ENCODE measurements at places on chromosomes 16 and 17.
A peak's percentile ranks its signal among the peaks of the same experiment; 100 is the strongest.

DNA sequence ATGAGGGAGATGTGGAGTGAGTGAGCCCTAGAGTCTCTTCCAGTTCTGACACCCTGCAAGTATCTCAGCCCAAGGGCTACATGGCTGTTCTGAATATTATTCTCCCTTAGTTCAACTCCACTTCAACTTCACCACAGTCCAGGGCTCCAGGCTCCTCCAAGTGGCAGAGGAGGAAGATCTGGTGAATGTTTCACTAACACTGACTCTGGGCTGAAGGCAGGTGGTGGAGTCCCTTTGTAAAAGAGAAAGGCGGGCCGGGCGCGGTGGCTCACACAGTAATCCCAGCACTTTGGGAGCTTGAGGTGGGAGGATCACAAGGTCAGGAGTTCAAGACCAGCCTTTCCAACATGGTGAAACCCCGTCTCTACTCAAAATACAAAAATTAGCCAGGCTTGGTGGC lies 13.6 kb downstream of the CCDC92B start:
- no peak for DNase-seq

- no peak for DNase-seq
Measured at GRCh38 chr17:2107506-2107905, 52.6 kb downstream of the HIC1 start.

DNA sequence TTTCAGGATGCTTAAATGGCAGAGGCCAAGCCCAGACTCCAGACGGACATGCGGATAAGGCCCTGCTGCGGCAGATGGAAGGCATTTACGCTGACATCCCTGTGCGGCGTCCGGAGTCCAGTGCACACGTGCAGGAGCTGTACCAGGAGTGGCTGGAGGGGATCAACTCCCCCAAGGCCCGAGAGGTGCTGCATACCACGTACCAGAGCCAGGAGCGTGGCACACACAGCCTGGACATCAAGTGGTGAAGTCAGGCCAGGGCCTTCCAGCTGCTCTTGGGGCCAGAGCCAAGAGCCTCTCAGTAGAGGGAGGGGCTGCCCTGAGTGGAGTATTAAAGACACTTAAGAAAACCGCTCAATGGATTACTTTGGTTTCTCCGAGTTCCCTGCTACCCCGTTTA lies 29.4 kb downstream of the NARF start:
- DNase-seq, result no peak

DNA sequence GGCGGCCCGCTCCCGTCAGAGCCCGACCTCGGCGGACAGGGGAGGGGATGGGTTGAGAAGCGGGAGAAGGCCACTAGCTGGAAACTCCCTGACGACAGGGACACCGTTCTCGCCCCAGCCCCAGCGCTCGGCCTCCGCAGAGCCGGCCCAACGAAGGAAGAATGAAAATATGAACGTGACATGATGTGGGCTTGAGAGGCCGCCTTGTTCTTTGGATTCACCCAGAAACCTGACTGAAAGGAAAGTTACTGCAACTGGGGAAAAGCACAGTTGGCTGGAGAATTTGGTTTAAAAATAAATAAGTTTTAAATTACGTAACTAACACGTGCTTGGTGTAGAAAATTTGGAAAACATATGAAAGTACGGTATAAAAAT lies 21.1 kb downstream of the NPTX1 start:
- no peak for DNase-seq

GRCh38 chr16:75246504-75247205 lies 4.8 kb downstream of the BCAR1 start:
- DNase-seq, result no peak

- no peak for DNase-seq
Measured at GRCh38 chr17:42411361-42411760, 11.7 kb downstream of the CAVIN1 start.

DNA sequence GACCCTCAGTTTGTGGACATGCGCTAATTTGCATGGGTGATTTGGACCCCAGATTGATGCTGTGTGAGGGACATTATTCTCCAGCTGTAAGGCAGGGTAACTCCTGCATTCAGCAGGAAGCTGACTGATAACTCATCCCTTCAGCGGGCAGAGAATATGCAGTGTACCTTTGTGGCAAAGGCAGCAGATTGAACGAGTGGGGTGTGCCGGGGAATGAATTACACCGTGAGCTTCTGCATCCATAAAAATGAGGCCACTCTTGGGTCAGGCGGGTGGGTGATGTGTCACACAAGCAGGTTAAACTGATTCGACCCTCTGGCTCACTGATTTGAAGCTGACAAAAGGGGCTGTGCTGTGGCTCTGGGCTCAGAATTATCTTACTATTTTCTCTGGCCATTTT lies 128.9 kb upstream of the PMFBP1 start:
- peak; percentile 1 for DNase-seq

DNA sequence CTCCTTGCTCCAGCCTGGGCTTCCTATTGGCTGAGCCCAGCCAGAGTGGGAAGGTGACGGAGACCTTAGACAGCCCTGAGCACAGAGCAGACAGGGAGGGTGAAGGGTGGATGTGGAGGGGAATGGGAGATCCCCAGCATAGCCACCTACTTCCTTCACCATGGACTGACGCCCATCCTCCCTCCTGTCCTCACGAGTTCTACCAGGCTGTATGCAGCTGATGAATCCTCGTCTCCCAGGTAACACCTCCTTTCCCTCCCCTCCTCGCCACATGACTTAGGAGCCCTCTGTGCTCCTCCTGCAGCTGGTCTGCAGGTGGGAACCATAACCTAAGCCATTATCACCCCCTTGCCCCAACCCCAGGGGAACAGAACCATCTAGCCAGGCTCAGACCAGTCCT lies 9.0 kb upstream of the CRHR1 start:
- peak; percentile 73 for DNase-seq

GRCh38 chr16:52783616-52784015 lies 236.7 kb upstream of the TOX3 start:
- no peak for DNase-seq

- peak; percentile 87 for DNase-seq
Measured at GRCh38 chr16:52318302-52319009, 228.5 kb downstream of the TOX3 start.

DNA sequence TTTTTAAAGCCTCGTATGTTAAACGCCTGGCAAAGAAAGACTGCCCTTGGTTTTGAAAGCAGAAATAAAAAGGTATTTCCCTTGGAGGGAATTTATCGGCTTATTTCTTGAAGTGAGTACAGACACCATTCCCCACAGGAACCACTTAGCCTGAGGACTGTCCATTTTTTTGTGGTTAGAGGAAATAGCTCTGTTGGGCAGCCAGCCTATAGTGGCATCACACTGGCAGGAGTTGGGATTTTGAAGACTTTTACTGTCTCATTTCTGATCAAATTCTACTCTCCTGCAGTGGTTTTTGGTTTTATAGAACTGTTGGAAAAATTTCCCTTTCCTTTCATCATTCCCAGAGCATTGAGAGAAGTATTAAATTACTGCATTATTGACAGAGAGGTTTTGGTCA lies 34.1 kb upstream of the CDC6 start:
- no peak for DNase-seq

DNA sequence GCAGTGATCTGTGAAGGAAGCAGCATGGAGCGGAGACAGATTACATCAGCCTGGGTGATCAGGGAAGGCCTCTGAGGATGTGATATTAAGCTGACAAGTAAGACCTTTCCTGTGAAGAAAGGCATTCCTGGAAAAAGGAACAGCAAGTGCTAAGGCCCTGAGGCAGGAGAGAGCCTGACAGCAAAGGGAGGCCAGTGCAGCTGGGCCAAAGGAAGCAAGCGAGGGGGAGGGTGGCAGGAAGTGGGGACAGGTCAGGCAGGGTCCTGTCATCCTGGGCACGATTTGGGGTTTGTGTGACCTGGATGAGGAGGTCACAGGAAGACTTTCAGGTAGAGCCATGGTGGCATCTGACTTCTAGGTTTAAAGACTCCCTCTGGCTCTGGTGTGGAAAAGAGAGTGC lies 12.3 kb downstream of the CPNE2 start:
- DNase-seq, result no peak

DNA sequence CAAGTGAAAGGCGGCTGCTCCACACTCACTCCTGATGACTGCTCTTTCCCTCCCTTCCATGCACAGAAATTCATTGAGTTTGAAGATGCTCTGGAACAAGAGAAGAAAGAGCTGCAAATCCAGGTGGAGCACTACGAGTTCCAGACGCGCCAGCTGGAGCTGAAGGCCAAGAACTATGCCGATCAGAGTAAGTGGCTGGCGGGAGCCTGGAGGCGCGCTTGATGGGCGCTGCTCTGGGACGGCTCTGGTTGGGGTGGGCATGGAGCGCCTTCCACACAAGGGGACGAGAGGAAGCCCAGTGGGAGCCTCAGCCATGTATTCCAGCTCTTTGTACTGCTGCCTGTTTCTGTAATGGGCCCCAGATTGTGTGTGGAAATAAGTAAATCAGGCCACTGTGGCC lies 18.5 kb downstream of the MAPK8IP3 start:
- no peak for DNase-seq

- no peak for DNase-seq
Measured at GRCh38 chr17:8029121-8029520, 9.7 kb upstream of the ALOX15B start.

GRCh38 chr17:40791111-40791510 lies 8.6 kb downstream of the KRT28 start:
- DNase-seq, result no peak

- no peak for DNase-seq
Measured at GRCh38 chr16:50771366-50771765, 29.5 kb downstream of the CYLD start.

DNA sequence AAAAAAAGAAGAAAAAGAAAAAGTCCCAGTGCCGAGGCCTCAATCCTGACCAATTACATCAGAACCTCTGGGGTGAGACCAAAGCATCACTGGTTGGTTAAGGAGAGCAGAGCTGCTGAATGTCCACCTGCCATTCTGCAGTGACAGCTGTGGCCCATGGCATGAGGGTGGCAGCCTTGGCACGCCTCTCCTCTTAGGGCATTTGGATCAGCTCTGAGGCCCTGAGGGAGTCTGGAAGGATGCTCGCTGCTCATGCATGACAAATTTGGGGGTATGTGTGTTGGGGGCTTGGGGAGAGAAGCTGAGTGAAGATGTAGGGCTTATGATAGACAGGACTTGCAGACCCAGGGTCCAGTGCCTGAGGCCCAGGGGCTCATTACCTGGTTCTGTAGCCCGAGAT lies 26.3 kb downstream of the MYLK3 start:
- no peak for DNase-seq

DNA sequence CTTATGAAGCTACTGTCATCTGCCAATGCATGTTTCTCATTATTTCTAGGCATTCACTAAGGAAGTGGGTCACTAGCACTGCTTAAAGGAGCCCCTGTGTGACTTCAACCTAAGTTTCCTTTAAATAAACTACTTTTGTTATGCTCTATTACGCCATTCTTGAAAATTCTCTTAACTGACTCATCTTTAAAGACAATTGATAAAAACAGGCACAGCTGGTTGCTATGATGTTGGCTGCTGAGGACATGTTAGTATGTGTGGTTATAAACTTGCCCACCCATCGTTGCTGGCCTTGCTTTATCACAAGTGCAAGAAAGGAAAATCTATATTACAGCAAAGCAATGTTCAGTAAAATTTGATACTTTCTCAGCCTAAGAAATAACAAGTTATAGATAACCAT lies 75.8 kb upstream of the CNTNAP4 start:
- DNase-seq, result no peak

DNA sequence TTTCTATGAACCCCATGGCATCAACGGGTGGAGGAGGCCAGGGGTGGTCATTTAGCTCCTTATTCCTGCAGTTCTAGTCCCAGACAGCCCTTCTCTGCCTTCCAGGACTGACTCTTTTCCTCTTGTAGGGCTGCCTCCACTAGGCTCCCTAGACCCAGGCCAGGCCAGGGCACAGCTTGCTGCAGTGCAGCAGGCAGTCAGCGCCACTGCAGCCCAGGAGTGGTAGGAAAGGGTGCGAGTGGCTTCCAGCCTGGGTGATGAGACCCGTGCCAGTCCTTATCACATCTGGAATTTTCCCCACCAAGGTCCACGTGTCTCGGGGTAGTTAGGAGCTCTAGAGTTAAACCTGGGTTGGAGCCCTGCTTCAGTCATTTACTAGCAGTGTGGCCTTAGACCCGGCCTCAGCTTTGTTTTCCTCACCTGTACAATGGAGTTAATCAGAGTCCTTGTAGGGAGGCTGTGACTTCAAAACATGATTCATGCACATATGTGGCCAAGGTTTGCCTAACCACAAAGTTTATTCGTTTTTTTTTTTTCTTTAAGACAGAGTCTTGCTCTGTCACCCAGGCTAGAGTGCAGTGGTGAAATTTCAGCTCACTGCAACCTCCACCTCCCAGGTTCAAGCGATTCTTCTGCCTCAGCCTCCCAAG lies 4.7 kb downstream of the SLC5A11 start:
- no peak for DNase-seq

DNA sequence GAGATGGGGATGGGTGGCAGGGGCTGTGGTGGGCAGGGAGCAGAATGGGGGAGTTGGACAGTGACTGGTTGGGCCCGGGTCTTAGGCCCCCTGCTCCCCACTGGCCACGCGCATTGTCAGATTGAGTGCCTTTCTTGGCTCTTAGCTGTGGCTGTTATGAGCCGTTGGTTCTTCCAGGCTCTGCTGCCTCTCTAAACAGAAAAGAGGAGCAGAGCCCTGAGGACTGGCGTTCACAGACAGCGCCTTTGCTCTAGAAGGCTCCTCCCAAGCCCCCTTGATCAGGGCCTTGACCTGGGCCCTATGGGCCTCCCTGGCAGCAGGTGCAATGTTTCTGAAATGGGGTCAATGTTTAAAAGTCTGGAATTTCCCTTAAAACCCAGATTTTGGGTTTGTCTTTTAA lies 14.8 kb upstream of the NUDT16L1 start:
- no peak for DNase-seq

GRCh38 chr17:75590314-75590761 lies 2.7 kb downstream of the MYO15B start:
- DNase-seq, result no peak

DNA sequence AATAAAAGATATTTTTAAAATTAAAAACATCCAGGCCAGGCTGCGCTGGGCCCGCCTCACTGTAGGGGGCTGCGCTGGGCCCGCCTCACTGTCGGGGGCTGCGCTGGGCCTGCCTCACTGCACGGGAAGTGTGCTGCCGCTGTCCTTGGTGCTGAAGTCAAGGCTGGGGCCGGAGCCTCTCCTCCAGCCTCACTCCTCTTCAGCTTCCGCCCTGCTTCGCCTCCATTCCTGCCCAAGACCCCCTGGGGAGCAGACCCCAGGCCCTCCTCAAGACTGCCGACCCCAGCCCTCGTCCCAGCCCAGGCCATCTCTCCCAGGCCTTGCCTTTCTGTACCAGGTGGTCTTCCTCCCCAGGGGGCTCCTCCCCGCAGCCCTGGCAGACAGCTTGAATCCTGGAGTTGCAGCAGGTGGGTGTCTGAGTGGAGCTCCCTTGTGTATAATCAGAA lies 26.2 kb downstream of the ENDOV start:
- no peak for DNase-seq

- peak; percentile 29 for DNase-seq
Measured at GRCh38 chr17:8994319-8994718, 27.0 kb upstream of the NTN1 start.

DNA sequence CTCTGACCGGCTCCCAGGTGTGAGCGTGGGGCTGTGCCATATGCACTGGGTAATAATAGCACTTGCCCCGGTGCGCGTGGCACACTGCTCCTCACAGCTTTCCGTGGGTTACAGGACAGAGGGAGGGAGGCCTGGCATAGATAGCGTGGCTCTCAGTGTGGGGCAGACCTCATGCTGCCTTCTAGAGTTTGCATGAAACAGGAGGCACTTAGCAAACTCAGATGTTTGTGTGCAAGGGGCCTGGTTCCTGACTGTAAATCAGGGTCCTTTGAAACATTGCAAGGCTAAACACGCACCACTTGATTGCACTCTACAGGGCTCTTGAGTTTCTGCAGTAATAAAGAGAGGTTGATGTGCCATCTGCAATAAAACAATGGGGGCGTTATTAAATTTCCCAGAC lies 101.7 kb downstream of the RPTOR start:
- DNase-seq, result peak; percentile 19
